Activated CD4-positive, alpha-beta T cell treated with anti-CD3 and anti-CD28 coated beads, Interleukin-2, Interleukin-6, amounts not matched to agents 100 ng/mL and 50 ng/mL, durations not matched to agents 16 hours and 8 hours (primary cell): ENCODE measurements at places on chromosomes 1 and 21.
A peak's percentile ranks its signal among the peaks of the same experiment; 100 is the strongest.

DNA sequence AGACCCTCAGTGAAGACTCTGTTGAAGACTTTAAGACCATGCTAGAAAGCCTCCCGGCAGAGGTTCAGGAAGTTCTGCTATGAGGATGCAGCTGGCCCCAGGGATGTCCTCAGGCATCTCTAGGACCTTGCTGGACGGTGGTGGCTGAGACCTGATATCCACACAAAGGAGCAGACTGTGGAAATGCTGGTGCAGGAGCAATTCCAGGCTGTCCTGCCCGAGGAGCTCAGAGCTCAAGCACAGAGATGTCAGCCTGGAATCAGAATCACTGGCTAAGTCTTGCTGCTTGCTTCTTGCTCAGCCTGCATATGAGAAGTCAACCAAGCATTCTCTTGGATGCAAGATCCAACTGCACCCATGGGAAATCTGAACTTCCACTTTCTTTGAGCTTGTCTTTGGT, 22.0 kb upstream of the CDC42 start:
- DNase-seq, result no peak

- no peak for DNase-seq
These were observed 19.1 kb downstream of the SIM2 start for GRCh38 chr21:36717976-36718375.

GRCh38 chr1:205791568-205792180, 16.4 kb upstream of the RAB29 start:
- DNase-seq, result peak; percentile 69

GRCh38 chr1:245932302-245932972, 574.6 kb downstream of the SMYD3 start:
- DNase-seq, result no peak

- no peak for DNase-seq
These were observed 11.6 kb upstream of the SLC27A3 start for GRCh38 chr1:153763365-153764225.

- no peak for DNase-seq
These were observed 53.7 kb upstream of the DNAJC6 start for GRCh38 chr1:65255656-65256050.

- no peak for DNase-seq
These were observed 3.1 kb upstream of the GJC2 start for GRCh38 chr1:228146417-228147150.

DNA sequence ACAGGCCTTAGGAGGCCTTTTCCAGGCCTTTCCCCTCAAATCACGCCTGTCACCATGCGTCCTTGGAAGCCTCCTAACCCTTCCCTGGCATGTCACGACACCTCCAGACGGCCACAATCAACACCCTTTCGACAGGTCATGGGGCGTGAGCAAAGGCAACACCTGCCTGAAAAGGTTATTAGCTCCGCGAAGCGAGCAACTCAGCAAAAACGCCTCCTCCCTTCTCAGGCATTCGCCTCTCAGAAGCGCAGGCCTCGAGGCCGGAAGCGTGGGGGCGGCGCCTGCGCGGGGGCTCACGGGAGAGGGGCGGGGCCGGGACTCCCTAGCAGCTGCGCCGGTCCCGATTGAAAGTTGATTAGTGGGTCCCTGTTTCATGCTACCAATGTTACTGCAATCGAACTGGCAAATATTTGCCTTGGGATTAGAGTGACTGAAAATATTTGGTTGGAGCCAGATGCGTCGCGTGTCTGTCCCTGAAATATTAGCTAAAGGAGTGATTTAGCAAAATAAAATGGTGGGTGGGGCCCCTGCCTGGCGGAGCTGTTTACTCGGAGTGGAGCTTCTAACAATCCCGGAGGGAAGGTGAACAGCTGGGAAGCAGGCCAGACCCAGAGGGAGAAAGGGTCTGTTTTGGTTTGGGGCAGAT, 44.9 kb downstream of the GFI1 start:
- DNase-seq, result no peak

- no peak for DNase-seq
These were observed 65.0 kb downstream of the TEX35 start for GRCh38 chr1:178577882-178578281.

GRCh38 chr1:223153177-223154119, 10.4 kb upstream of the TLR5 start:
- peak; percentile 23 for DNase-seq

GRCh38 chr1:107228704-107229371, 88.0 kb downstream of the NTNG1 start:
- DNase-seq, result no peak

- no peak for DNase-seq
These were observed 94.0 kb upstream of the NGF start for GRCh38 chr1:115432061-115432460.

DNA sequence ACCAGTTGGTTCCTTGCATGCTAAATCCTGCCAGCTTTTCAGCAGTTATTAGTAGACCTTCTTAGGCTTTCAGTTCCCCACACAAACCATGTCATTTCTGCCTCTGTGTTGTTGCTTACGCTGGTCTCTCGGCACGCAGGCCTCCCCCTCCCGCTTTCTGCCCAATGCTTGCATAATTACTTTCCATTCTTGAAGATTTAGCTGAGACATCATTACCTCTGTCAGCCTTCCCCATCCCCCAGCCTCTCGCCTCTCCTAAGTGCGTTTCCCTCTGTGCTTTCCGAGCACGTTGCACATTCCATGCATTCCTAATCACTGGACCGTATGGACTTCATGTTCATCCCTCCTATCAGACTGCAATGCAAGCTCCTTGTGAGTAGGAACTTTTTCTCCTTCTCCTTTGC, 26.8 kb downstream of the TSHB start:
- DNase-seq, result no peak

- DNase-seq, result no peak
These were observed 35.3 kb upstream of the DIRAS3 start for GRCh38 chr1:68085752-68086151.

DNA sequence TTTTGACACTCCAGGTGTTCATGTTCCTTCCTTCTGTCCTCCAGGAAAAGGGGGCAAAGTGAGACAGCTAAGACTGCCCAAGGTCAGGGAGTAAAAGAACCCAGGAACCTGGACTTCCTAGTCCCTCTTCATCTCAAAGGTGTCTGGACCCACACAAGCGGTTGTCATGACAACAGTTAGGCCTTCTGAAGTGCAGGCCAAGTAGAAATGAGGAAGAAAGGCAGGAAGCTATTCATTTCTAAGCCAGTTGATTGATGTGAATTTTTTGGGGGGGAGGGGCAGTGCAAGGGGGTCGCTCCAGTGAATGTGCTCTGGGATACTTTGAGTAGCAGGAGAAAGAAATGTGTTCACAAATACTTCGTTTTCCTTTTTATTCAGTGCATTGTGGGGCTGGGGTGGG, 114.3 kb downstream of the NAV1 start:
- DNase-seq, result no peak

GRCh38 chr1:172658871-172659453, at the start of gene FASLG:
Gene FASLG, plus strand, starts transcription at chr1:172659103. Its CDS starts 99 bp downstream, at chr1:172659202.
- peak; percentile 80 for DNase-seq

- DNase-seq, result no peak
These were observed 7.7 kb downstream of the NOC2L start for GRCh38 chr1:951364-951763.

- DNase-seq, result no peak
These were observed 155.0 kb downstream of the TNFSF18 start for GRCh38 chr1:172895761-172896160.

DNA sequence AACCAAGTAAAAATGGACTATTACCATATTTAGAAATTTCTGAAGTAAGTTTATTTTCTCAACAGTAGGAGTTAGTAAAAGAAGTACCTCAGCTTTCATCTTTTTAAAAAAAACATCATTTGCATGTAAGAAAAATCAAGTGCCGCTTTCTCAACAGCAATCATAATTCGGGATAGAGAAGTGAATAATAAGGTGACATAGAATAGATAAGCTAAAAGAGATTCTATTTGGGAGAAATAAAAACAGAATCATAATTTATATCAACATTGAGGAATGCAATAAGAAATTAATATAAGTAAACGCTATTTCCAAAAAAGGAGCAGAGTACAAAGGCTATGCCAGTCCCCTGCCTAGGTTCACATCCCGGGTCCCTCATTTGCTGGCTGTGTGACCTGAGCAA, 330.9 kb upstream of the GREM2 start:
- DNase-seq, result no peak

DNA sequence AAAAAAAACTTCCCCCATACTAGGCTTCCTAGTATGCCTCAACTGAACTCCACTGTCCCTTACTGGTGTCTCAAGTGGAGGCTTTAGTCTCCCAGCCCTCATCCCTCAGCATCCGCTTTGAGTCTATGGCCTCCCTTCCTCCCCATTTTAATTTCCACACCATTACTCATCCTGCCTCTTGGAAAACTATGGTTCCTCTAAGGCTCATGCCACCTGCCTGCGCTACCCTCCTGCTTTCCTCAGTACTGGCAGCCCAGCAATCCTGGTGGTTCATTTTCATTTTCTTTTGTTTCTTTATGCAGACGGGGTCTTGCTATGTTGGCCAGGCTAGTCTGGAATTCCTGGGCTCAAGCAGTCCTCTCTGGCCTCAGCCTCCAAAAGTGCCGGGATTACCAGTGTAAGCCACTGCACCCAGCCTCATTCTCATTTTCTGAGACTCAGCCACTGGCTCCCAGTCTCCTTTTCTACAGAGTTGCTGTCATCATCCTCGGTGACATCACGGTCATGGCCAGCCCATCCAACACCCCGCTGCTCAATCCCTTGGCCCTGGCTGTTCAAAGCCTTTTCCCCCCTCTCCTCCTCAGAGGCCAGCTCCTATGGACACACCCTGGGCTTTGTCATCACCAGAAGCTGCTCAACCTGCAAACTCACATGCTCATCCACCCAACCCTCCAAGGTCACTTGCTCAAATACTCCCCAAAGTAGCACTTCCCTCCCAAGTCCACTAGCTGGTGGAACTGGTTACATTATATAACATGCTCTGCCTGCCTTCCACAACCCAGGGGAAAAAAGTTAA, 2.3 kb upstream of the PMVK start:
- DNase-seq, result no peak

DNA sequence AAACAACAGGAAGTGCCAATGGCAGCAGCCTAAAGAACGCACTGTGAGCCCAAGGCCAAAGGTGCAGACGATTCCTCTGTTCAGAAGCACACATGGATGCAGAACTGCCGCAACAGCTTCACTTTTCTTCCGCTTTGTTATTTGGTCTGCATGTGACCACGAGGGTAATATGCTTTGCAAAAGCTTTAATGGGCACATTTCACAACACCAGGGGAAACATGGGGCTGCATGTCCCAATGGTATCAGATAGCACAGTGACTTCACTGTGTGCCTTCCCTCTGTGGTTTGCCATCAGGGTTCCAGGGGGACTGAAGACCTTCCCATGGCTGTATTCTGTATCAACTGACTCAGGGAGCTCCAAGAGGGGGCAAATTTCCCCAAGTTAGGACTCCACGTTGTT, 28.3 kb downstream of the THAP3 start:
- no peak for DNase-seq

DNA sequence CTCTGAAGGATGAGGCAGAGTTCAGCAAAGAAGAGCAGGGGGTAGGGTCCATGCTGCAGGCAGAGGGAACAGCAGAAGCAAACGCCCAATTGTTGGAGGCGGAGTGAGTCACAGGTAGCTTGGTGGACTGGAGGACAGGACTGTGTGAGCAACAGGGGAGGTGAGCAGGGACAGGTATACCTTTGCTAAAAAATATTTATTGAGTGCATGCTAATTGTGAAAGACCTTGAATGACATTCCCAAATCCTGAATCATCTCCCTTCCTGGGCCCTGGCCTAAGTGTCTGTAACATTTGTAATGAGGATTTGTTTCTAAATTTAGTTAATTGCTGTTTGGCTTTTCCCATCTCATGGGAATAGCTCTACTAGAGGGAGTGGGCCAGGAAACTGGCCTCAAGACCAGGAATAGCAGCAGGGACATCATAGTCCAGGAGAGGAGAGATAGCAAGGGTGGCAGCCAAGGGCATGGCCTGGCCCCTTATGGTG, 123.7 kb downstream of the FOXD2 start:
- DNase-seq, result no peak
